Sigmoid colon (tissue), 7 donors: ENCODE measurements at places on chromosomes 7 and 10. TPM values are rescaled to one million over a fixed set of nuclear protein-coding genes. Genes with fewer than 3 reads are reported as not detected.

DNA sequence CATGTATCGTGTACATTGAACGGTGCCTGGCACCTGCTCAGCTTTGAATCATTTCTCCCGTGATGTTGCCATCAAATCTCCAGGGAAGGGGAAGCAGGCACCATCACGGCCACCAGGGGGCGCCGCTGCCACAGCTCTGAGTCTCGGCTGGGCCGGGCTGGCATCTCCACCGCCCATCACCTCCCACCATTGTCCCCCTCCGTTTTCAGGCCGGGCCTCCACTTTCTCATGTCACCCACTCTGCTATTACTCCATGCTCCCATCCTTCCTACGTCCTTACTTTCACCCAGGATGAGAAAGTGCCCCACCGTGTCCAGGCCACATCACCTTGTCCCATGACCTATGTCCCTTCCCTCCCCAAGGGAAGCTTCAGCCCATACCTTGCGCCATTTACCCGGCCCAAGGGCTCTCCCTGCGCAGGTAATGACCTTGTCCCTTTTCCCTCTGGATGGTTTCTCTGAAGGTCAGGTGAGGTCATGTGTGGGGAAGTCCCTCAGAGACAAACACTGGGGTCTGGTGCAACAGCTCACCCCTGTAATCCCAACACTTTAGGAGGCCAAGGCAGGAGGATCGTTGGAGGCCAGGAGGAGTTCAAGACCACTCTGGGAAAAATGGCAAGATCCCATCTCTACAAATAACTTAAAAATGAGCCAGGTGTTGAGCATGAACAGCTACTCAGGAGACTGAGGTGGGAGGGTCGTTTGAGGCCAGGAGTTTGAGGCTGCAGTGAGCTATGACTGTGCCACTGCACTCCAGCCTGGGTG, 31.8 kb upstream of the OCM2 start:
- H3K4me1 ChIP-seq, result no peaks in the 10 kb centered on the region
- H3K27ac ChIP-seq, result no peak overlapping the region
- H3K36me3 ChIP-seq, result no peaks in the 10 kb centered on the region
- no peak overlapping the region for H3K4me3 ChIP-seq
- DNase-seq, result peak; percentile 68

DNA sequence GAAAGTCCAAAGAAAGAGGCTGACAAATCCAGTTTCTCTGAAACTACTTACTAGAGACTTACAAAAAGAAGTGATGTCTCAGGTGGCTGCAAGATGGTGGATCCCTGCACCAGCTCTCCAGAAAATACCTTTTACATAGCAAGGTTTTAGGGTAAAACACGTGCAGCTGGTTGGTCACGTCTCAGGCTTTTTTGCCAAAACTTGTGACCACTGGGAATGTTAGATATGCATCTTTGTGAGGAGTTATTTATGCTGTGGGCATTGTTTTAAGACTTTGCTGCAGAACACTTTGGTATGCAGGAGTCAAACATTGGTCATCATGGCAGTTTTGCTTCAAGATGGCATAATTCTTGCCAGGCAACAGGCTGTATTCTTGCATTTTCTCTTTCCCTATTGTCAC, 1352.8 kb downstream of the REEP3 start:
- H3K27me3 ChIP-seq, result no peaks in the 10 kb centered on the region
- DNase-seq, result no peak
- H3K36me3 ChIP-seq, result no peaks in the 10 kb centered on the region
- no peak overlapping the region for H3K27ac ChIP-seq
- no peak overlapping the region for H3K4me3 ChIP-seq

- H3K36me3 ChIP-seq, result no peaks in the 10 kb centered on the region
- no peaks in the 10 kb centered on the region for H3K4me1 ChIP-seq
- no peak overlapping the region for H3K4me3 ChIP-seq
These were observed 87.8 kb downstream of the GLCCI1 start for GRCh38 chr7:8056439-8056838.

- H3K4me1 ChIP-seq, result peaks cover 4% of the 10 kb centered on the region
- no peak overlapping the region for H3K4me3 ChIP-seq
- no peaks in the 10 kb centered on the region for H3K27me3 ChIP-seq
- H3K36me3 ChIP-seq, result peaks cover 26% of the 10 kb centered on the region
- DNase-seq, result no peak
- H3K27ac ChIP-seq, result no peak overlapping the region
These were observed 12.6 kb downstream of the DHX32 start for GRCh38 chr10:125868372-125868975.

DNA sequence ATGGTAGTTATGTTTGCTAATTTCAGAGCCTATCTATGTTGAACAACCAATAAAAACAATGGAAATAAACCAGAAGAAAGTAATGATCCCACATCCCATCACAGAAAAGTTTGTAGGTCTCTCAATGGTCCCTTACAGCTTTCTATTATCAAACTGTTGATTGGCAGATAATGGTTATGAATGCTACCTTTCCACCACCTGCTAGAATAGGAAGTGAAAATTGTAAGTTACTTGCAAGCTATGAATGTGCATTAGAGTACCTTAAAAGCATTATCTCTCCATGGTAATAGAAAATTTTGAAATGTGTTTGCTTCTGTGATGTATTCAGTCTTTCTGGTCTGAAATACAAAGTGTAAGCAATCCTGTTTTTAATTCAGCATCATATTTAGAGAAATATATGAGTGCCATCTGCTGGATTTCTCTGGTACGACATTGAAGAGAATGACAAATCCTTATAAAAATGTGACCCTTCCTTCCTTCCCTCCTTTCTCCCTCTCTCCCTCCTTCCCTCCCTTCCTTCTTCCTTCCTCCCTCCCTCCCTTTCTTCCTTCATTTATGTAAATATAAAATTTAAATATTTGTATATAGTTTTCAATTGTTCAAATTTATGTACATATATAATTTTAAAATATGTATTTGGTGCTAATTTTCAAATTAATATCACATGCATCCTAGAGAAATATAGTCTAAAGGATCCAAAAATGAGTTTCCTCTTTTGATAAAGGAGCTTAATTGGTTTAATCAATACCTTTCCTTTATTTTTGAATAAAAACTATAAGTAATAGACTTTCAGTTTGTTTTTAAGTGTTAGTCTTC, 41.4 kb upstream of the PNLIPRP3 start:
- no peak overlapping the region for H3K4me3 ChIP-seq
- H3K4me1 ChIP-seq, result no peaks in the 10 kb centered on the region
- no peak overlapping the region for H3K27ac ChIP-seq
- H3K36me3 ChIP-seq, result no peaks in the 10 kb centered on the region

DNA sequence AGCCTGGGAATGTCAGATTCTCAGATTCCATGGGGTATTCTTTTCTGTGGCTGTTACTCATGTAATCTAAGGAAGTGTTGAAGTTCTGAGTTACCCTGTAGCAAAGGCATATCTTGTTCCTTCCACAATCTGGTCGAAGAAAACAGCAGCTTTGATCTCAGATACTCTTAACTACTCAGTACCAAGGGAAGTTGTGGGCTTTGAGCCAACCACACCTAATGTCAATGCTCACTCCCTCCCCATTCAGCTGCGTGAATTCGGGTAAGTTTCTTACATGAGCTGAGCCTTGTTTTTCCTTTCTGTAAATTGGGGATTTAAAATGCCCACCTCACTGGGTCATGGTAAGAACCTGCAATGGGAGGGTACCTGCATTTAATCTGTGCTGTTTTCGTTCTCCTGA, 52.5 kb downstream of the PTPRN2 start:
- H3K4me1 ChIP-seq, result no peaks in the 10 kb centered on the region
- H3K27me3 ChIP-seq, result no peaks in the 10 kb centered on the region
- H3K36me3 ChIP-seq, result no peaks in the 10 kb centered on the region

GRCh38 chr7:151727579-151728285, 149.2 kb downstream of the PRKAG2 start:
- peaks cover 27% of the 10 kb centered on the region for H3K4me1 ChIP-seq
- H3K36me3 ChIP-seq, result no peaks in the 10 kb centered on the region
- H3K27ac ChIP-seq, result peak overlapping the region; percentile 61
- peak; percentile 95 for DNase-seq

GRCh38 chr10:61662794-61663259, at the start of gene CABCOCO1:
Gene CABCOCO1, plus strand, starts transcription at chr10:61662929. Its CDS starts 44 bp downstream, at chr10:61662973.
- H3K27ac ChIP-seq, result peak within 1 kb of the TSS; percentile 75
- H3K4me3 ChIP-seq, result peak within 1 kb of the TSS; percentile 69
- no peaks in the 10 kb centered on the region for H3K27me3 ChIP-seq
- H3K36me3 ChIP-seq, result no peaks in the 10 kb centered on the region

GRCh38 chr10:110762849-110763211, 108.9 kb upstream of the PDCD4 start:
- H3K36me3 ChIP-seq, result no peaks in the 10 kb centered on the region
- no peak for DNase-seq
- H3K4me3 ChIP-seq, result no peak overlapping the region

DNA sequence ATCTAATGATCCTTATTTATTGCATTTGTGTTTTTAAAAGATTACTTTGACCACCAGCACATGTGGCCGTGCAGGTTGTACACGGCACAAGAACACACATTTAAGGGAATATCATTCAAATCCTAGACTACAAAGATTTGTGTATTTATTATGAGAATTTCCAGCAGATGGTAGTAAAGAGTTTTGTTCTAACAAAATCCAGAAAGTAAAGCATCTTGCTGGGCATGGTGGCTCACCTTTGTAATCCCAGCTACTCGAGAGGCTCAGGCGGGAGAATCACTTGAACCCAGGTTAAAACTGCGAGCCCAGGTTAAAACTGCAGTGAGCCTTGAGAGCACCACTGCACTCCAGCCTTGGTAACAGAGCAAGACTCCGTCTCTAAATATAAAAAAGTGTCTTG, 31.5 kb downstream of the MACROH2A2 start:
- no peak for DNase-seq
- H3K27me3 ChIP-seq, result no peaks in the 10 kb centered on the region
- H3K36me3 ChIP-seq, result no peaks in the 10 kb centered on the region

DNA sequence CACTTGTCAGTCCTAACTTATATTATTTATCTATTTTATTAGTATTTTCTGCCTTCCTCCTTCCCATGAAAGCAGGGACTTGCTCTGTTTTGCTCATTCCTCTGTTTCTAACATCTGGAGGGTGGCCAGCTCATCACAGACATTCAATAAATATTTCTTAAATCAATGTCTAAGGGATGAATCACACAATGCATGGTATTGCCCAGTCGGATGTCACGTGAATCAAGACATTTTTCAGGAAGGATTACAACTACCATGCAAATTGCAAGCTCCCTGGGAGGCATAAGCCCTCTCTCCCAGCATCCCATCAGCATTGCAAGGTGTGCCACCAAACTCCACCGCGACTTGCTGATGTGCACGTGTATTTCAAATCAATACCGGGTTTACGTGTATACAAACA, 146.6 kb upstream of the RNF32 start:
- H3K36me3 ChIP-seq, result no peaks in the 10 kb centered on the region
- H3K27me3 ChIP-seq, result no peaks in the 10 kb centered on the region
- no peak for DNase-seq

- no peak overlapping the region for H3K4me3 ChIP-seq
- no peaks in the 10 kb centered on the region for H3K27me3 ChIP-seq
- H3K27ac ChIP-seq, result no peak overlapping the region
- no peak for DNase-seq
- H3K36me3 ChIP-seq, result no peaks in the 10 kb centered on the region
These were observed 14.1 kb upstream of the CSGALNACT2 start for GRCh38 chr10:43124094-43124521.

DNA sequence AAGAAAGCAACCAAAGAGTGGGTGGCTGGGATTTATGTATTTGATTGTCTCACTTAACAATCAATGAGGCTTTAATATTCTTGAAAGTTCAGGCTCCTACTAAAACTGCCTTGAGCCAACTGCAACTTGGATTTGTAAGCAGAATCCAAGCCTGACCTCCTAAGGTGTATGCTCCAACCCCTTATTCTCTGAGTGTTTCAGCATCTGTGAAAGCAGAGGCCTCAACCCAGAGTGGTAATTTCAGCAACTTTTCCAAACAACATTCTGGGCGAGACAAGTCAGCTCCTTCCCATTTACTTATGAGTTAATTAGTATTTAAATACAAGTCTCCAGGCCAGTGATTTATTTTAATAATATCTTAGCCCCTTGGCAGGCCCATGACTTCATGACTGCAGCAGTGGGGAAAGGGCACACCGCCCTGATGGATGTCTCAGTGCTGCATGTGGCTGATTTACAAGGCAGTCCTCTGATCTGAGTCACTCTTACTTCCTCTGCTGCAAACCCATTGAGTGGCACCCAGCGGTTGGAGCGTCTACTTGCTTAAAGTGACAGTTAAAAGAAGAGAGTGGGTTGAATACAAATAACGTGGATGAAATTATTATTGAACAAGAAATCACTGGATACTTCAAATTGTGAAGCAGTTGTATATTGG, 209.1 kb downstream of the TRIL start:
- DNase-seq, result no peak
- no peak overlapping the region for H3K4me3 ChIP-seq
- no peak overlapping the region for H3K27ac ChIP-seq
- H3K27me3 ChIP-seq, result no peaks in the 10 kb centered on the region
- H3K4me1 ChIP-seq, result peaks cover 13% of the 10 kb centered on the region

- no peak for DNase-seq
- no peaks in the 10 kb centered on the region for H3K4me1 ChIP-seq
- no peak overlapping the region for H3K4me3 ChIP-seq
- no peaks in the 10 kb centered on the region for H3K36me3 ChIP-seq
- no peaks in the 10 kb centered on the region for H3K27me3 ChIP-seq
- H3K27ac ChIP-seq, result no peak overlapping the region
These were observed 3.5 kb upstream of the AKR1B1 start for GRCh38 chr7:134462337-134462925.

DNA sequence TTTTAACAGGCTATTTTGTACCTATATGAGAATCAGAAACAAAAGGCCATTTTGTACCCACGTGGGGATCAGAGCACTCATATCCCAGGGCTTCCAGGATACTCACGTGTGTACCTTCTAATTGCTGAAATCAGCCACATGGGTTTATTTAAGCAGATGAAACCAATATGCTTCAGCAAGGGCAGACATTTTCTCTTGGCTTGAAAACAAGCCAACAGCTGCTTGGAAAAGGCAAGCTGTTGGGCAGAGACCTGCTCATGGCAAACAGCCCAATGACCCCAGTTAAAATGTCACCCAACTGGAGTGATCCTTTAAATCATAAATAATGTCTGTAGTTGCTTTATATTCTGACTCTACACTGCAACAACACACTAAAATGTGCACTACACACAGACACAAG, 26.5 kb upstream of the TOMM7 start:
- H3K27ac ChIP-seq, result no peak overlapping the region
- no peaks in the 10 kb centered on the region for H3K27me3 ChIP-seq
- no peak overlapping the region for H3K4me3 ChIP-seq
- no peaks in the 10 kb centered on the region for H3K36me3 ChIP-seq
- peaks cover 4% of the 10 kb centered on the region for H3K4me1 ChIP-seq

DNA sequence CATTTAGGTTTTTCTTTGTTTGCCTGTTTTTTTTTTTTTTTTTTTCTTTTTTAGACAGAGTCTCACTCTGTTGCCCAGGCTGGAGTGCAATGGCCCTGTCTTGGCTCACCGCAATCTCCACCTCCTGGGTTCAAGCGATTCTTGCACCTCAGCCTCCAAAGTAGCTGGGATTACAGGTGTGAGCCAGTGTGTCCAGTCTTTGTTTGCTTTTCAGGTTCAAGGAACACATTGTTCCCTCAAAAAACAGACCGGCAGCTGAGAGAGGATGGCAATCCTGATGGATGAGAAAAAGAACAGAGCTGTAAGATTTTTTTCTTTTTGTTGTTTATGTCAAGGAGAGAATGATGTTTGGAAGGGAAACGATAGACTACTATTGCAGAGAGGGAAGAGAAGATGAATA, 23.3 kb upstream of the RHOBTB1 start:
- H3K36me3 ChIP-seq, result no peaks in the 10 kb centered on the region
- H3K27me3 ChIP-seq, result no peaks in the 10 kb centered on the region
- peak overlapping the region; percentile 1 for H3K27ac ChIP-seq

Gene PRTFDC1
- total RNA-seq, result 13.2 TPM

Gene AKR1C1
- total RNA-seq, result 31.4 TPM

Gene AKR1C2
- total RNA-seq, result 8.6 TPM

Gene CLDN3
- total RNA-seq, result 1.1 TPM

Gene NSUN6
- 7.5 TPM for total RNA-seq

Gene CTTNBP2
- total RNA-seq, result 9.4 TPM

Gene GARIN1A
- total RNA-seq, result 2.5 TPM

Gene ANKRD7
- 2.5 TPM for total RNA-seq

Gene LRRC4
- 1.4 TPM for total RNA-seq

Gene PNLIPRP3
- total RNA-seq, result not detected

Gene PPP1R3C
- total RNA-seq, result 34.9 TPM
